SK-N-SH (cell line): ENCODE measurements at places on chromosomes 5 and 9. TPM values are rescaled to one million over a fixed set of nuclear protein-coding genes. Genes with fewer than 3 reads are reported as not detected.

- no peak for DNase-seq
Measured at GRCh38 chr5:15807248-15807647, 307.3 kb downstream of the FBXL7 start.

GRCh38 chr5:111830333-111830732 is 73.3 kb upstream of the NREP start:
- DNase-seq: no peak

DNA sequence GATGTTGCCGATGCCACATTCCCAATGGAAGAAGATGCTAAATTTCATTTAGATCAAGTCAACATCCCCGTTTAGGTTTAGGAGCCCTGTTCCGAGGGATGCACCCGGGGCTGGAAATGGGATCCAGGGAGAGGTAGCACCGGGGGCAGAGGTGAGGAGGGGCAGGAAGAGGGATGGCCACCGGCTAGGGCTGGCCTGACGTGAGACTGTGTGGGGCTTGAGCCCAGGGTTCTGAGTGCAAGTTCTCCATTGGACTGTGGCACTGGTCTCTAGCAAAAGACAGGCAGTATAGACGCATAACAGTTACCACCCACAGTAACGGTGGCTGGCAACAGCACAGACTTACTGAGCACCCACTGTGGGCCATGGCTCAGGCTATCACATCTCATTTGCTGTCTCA is 209.0 kb upstream of the MVB12B start:
- DNase-seq: no peak

GRCh38 chr9:14238518-14238917 is 75.4 kb downstream of the NFIB start:
- no peak for DNase-seq

- DNase-seq: no peak
Measured at GRCh38 chr5:154642499-154643245, 112.5 kb upstream of the LARP1 start.

- no peak for DNase-seq
Measured at GRCh38 chr5:1106385-1107166, 5.3 kb downstream of the SLC12A7 start.

- no peak for DNase-seq
Measured at GRCh38 chr9:116417464-116417863, 263.9 kb downstream of the PAPPA start.

GRCh38 chr9:109181284-109181683 is 14.2 kb upstream of the FRRS1L start:
- DNase-seq: no peak

DNA sequence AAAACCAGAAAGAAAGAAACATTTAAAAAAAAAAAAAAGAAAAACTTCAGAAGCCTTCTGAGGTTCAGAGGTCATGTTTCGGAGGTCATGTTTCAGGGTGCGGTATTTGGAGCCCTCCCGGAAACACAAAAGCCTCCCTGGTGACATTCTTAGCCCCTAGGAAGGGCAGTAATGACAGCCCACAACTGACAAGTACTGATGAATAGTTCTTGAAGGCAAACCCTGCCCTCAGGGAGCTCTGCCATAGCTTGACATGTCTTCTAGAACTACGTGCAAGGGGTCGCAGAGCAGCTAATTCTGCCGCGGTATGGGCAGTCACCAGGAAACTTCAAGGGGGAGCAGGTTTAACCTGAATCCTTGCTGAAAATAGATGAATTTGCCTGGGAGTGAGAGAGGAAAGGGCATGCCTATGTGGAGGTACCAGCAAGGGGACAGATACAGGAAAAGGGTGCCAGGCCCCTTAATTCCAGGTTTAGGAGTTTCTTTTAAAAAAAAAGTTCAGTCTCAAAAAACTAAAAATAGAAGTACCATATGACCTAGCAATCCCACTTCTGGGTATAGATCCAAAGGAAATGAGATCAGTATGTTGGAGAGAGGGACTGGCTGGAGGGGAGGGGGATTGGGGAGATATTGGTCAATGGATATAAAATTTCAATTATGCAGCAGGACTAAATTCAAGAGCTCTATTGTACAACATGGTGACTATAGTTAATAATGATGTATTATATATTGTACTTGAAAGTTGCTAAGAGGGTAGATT is 98.4 kb downstream of the C9orf152 start:
- no peak for DNase-seq

DNA sequence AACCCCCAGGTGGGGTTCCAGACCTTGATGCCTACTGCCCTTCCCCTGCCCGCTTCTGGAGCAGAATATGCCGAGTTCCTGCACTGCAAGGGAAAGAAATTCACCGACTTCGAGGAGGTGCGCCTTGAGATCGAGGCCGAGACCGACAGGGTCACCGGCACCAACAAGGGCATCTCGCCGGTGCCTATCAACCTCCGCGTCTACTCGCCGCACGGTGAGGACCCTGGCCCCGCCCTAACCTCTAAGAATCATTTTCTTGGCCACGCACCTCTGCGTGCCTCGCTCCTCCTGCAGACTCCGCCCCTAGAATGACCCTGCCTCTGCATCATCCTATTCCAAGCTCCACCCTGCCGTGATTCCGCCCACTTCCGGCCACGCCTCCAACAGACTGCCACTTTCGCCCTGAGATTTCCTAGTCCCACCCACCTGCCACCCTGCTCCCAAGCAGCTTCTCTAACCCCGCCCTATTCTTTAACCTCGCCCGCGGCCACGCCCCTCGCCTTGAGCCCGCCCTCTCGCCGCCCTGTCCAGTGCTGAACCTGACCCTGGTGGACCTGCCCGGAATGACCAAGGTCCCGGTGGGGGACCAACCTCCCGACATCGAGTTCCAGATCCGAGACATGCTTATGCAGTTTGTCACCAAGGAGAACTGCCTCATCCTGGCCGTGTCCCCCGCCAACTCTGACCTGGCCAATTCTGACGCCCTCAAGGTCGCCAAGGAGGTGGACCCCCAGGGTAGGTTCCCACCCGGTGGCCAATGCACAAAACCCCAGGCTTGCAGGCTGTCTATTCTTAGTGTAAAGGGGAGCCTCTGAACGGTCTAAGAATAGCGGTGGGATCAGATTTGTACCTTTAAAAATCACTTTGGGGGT is 15.6 kb downstream of the DNM1 start:
- peak; percentile 69 for DNase-seq

DNA sequence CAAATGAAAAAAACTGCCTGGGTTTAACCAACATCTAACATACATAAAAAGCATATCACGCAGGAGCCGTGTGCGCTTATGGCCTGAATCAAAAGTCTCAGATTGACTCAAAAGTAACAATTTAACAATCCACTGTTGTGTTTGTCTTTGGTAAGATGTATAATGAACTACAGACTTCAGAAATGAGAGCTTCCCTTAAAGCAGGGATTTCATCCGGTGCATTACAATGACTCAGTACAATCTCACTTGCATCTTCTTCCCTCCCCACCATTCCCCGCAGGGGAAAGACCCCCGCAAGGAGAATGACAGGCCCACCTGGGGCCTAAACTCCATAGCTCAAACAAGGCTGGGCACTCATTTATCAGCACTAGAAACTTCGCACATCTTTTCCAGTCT is 1.4 kb downstream of the ZFR start:
- peak; percentile 17 for DNase-seq

- peak; percentile 62 for DNase-seq
Measured at GRCh38 chr9:74770508-74771261, 117.0 kb downstream of the TRPM6 start.

Gene GPR21
- not detected in 2 replicates for polyA plus RNA-seq

Gene MORN5
- polyA plus RNA-seq: not detected in 2 replicates

Gene QRFP
- polyA plus RNA-seq: not detected in 2 replicates

Gene PDGFRB
- 25.9 and 32.1 TPM in 2 replicates for polyA plus RNA-seq

Gene OR1N1
- polyA plus RNA-seq: not detected in 2 replicates
